ENCODE measurements at places on chromosomes 3 and 15.

GRCh38 chr3:56406826-56407515, 61.3 kb downstream of the ERC2 start:
- H3K4me3 ChIP-seq = no peak overlapping the region
- no peaks in the 10 kb centered on the region for H3K4me1 ChIP-seq
- H3K36me3 ChIP-seq = no peaks in the 10 kb centered on the region
- no peak for DNase-seq
- H3K27ac ChIP-seq = no peak overlapping the region

DNA sequence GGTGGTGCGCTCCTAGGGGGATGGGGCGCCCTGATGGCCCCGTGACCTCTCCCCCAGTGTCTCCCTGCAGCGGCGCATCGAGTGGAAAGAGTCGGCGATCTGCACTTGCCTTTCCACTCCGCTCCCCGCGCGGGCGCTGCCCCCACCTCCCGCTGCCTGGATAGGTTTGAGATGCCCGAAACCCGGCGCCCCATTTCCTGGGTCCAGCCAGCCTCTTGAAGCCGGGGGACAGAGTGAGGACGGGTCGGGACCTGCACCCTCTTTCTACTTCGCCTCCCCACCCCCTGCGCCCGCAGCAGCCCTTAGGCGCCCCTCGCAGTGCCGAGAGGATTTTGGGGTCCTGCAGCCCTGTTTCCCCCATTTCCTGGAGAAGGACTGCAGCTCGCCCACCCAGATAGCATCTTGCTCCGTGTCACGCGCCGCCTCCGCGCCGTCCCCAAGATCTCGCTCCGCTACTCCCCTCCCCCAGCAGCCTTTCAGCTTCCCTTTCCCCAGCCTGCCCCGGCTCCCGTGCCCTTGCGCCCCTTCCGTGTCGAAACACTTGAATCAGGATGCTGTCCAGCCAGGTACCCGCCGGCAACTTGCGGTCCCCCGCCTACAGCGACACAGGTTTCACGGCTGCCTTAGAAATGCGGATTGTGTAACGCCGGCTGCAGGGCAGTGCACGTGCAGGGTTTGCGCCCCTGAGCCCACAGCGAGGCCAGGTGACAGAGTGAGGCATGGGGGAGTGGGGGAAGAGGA, 519 bp downstream of the ABHD6 start:
- H3K27ac ChIP-seq = peak overlapping the region; percentile 65
- H3K4me1 ChIP-seq = no peaks in the 10 kb centered on the region

DNA sequence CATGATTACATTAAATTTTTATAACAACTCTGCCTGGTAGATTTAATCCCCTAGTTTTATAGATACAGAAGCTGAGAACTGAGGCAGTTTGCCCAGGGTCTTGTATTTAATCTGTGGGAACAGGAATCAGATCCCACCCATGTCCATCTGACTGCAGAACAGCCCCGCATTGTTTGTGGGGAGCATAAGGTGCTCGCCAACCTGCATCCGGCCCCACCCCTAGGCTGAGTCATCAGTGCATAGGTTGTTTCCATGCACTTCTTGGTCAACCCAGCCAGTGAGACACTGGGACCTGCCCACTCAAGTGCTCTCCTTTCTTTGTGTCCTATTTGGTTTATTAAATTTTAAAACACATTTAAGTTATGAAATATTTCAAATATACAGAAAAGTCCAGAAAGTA, 266.2 kb downstream of the OPA1 start:
- no peak overlapping the region for H3K27ac ChIP-seq
- no peaks in the 10 kb centered on the region for H3K36me3 ChIP-seq
- H3K4me1 ChIP-seq = no peaks in the 10 kb centered on the region
- no peak overlapping the region for H3K4me3 ChIP-seq
- H3K27me3 ChIP-seq = no peaks in the 10 kb centered on the region

DNA sequence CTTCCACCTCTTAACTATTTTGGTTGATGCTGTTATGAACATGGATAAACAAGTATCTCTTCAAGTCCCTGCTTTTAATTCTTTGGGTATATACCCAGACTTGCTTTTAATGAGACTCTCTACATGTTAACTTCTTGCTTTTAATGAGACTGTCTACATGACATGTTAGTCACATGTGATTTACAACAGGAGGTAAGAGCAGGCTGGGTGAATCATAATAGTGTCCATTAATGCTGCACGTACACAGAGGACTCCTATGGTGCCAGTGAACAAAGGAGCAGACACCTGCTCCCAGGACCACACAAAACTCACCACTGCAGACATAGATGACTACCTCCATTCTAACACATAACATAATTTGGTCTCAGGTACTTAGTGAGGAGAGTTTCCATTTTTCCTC, 273.4 kb upstream of the NSMCE3 start:
- no peak overlapping the region for H3K4me3 ChIP-seq
- no peaks in the 10 kb centered on the region for H3K4me1 ChIP-seq
- H3K36me3 ChIP-seq = no peaks in the 10 kb centered on the region
- no peaks in the 10 kb centered on the region for H3K27me3 ChIP-seq
- no peak overlapping the region for H3K27ac ChIP-seq

- no peaks in the 10 kb centered on the region for H3K4me1 ChIP-seq
- no peak overlapping the region for H3K4me3 ChIP-seq
- DNase-seq = no peak
- H3K27ac ChIP-seq = no peak overlapping the region
- H3K36me3 ChIP-seq = no peaks in the 10 kb centered on the region
Measured at GRCh38 chr15:92662762-92663161, 7.2 kb upstream of the FAM174B start.

GRCh38 chr3:100521439-100521845, 29.0 kb downstream of the TMEM45A start:
- H3K4me3 ChIP-seq = no peak overlapping the region
- H3K36me3 ChIP-seq = no peaks in the 10 kb centered on the region
- no peak for DNase-seq
- H3K27ac ChIP-seq = peak overlapping the region; percentile 34

- no peak for DNase-seq
- no peaks in the 10 kb centered on the region for H3K4me1 ChIP-seq
- no peaks in the 10 kb centered on the region for H3K36me3 ChIP-seq
- no peak overlapping the region for H3K27ac ChIP-seq
- no peak overlapping the region for H3K4me3 ChIP-seq
Measured at GRCh38 chr3:30399394-30400181, 206.8 kb upstream of the TGFBR2 start.

DNA sequence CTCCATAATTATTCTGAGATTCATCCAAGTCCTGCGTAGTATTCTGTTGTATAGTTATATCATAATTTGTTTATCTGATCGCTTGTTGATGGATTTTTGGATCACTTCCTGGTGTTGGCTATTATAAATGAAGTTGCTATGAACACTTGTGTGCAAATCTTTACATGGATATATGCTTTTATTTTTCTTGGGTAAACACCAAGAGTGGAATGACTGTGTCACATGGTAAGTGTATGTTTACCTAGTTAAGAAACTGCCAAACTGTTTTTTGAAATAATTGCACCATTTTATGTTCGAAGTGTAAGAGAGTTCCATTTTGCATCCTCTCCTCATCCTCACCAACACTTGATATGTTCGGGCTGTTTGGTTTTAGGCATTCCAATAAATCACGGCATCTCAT, 360.4 kb upstream of the FRG2C start:
- H3K4me1 ChIP-seq = no peaks in the 10 kb centered on the region
- no peaks in the 10 kb centered on the region for H3K27me3 ChIP-seq
- no peak for DNase-seq
- H3K36me3 ChIP-seq = no peaks in the 10 kb centered on the region

DNA sequence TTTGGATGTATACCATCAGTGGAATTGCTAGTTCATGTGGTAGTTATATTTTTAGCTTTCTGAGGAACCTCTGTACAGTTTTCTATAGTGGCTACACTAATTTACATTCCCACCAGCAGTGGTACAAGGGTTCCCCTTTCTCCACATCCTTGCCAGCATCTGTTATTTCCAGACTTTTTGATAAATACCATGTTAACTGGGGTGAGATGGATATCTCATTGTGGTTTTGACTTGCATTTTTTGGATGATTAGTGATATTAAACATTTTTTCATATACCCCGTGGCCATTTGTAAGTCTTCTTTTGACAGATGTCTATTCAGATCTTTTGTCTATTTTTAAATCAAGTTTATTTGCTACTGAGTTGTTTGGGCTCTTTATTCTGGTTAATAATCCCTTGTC, 455.6 kb upstream of the RARB start:
- no peak for DNase-seq
- H3K27ac ChIP-seq = no peak overlapping the region
- H3K4me3 ChIP-seq = no peak overlapping the region
- H3K27me3 ChIP-seq = no peaks in the 10 kb centered on the region
- H3K4me1 ChIP-seq = no peaks in the 10 kb centered on the region

- no peak overlapping the region for H3K27ac ChIP-seq
- no peaks in the 10 kb centered on the region for H3K4me1 ChIP-seq
- no peaks in the 10 kb centered on the region for H3K36me3 ChIP-seq
- no peak overlapping the region for H3K4me3 ChIP-seq
Measured at GRCh38 chr3:193971261-193971751, 164.6 kb upstream of the HES1 start.

GRCh38 chr15:62833646-62834045, 208.9 kb upstream of the TPM1 start:
- H3K27me3 ChIP-seq = no peaks in the 10 kb centered on the region
- peak overlapping the region; percentile 78 for H3K27ac ChIP-seq
- no peak for DNase-seq
- H3K4me1 ChIP-seq = peaks cover 7% of the 10 kb centered on the region
- H3K4me3 ChIP-seq = no peak overlapping the region
- no peaks in the 10 kb centered on the region for H3K36me3 ChIP-seq

GRCh38 chr3:1365528-1365927, 272.7 kb downstream of the CNTN6 start:
- no peak overlapping the region for H3K4me3 ChIP-seq
- no peaks in the 10 kb centered on the region for H3K4me1 ChIP-seq
- no peaks in the 10 kb centered on the region for H3K36me3 ChIP-seq

DNA sequence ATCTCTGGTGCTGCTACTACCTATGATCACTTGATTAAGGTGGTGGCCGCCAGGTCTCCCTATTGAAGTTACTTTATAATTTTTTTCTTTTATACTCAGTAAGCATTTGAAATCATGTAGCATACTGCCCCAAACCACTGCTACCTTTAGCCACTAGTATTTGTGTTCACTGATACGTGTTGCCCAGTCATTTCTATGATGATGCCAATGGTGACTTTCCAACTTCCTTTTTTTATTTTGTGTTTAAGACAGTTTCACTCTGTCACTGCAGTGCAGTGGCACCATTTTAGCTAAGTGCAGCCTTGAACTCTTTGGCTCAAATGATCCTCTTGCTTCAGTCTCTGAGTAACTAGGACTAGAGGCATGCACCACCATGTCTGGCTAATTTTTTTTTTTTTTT, 598.2 kb downstream of the NAALADL2 start:
- peaks cover 8% of the 10 kb centered on the region for H3K36me3 ChIP-seq
- no peak overlapping the region for H3K27ac ChIP-seq
- H3K27me3 ChIP-seq = no peaks in the 10 kb centered on the region
- no peaks in the 10 kb centered on the region for H3K4me1 ChIP-seq
- H3K4me3 ChIP-seq = no peak overlapping the region
- DNase-seq = no peak

DNA sequence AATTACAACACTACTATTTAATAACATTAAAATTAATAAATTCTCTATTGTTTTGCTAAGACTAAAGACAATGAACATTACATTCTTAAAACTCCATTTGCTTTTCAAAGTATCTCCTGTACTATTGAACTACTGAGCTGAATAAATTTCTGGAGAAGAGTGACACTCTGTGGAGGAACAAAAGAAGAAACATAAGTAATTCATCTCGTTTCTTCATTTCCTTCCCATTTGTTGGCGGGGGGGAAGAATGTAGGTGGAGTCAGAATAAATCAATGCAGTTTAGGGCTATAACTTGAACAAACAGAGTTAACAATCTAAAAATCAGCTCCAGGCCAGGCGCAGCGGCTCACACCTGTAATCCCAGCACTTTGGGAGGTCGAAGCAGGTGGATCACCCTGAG, 32.7 kb downstream of the EFHB start:
- H3K27me3 ChIP-seq = no peaks in the 10 kb centered on the region
- no peak overlapping the region for H3K4me3 ChIP-seq
- no peaks in the 10 kb centered on the region for H3K4me1 ChIP-seq
- H3K27ac ChIP-seq = no peak overlapping the region
- H3K36me3 ChIP-seq = no peaks in the 10 kb centered on the region
- DNase-seq = no peak

DNA sequence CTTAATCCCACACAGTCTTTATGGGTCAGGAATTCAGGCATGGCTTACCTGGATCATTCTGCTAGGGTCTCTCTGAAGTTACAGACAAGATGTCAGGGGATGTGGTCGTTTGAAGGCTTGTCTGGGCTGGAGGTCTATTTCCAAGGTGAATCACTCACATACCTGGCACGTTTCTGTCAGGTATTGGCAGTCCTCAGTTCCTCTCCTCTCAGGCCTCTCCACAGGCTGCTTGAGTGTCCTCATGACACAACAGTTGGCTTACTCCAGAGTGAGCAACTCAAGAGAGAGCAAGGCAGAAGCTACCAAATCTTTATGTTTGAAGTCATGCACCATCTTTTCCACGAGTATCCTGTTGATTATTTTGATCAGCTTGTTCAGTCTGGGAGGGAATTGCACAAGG, 43.9 kb upstream of the PARP14 start:
- no peak for DNase-seq
- no peaks in the 10 kb centered on the region for H3K4me1 ChIP-seq
- no peak overlapping the region for H3K4me3 ChIP-seq
- no peak overlapping the region for H3K27ac ChIP-seq
- H3K27me3 ChIP-seq = no peaks in the 10 kb centered on the region
- no peaks in the 10 kb centered on the region for H3K36me3 ChIP-seq

DNA sequence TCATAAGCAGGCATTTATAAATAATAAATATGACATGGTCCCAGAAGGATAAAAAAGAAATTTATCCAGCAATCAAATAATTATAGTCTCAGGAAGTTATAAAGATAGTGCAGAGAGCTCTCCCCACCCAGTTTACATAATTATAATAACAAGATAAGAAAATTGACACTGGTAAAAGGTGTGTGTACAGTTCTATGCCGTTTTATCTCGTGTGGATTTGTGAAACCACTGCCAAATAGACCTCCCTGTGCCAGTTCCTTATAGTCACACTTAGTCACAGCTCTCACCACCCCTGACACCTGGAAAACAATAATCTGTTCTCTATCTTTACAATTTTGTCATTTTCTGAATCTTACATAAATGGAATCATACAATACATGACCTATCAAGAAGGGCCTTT, 320.1 kb downstream of the KBTBD8 start:
- DNase-seq = no peak
- H3K27me3 ChIP-seq = no peaks in the 10 kb centered on the region
- H3K27ac ChIP-seq = no peak overlapping the region

DNA sequence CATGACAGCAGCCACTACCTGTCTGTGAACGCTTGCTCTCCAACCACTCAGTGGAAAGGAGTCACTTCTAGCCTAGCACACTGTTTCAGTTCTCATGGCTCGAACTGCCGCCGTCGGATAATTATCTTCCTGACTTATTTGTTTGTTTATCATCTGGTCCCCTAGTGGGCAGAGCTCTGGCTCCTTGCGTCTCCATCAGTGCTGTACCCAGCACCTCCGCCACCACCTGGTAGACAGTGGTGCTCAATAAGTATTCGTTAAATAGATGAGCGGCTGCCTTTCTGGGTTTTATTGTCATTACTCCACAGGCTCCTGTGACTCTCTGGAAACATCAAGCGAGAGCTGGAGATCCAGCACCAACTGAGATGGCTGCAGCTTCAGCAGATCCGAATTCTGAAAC, 297.5 kb downstream of the NTRK3 start:
- no peak for DNase-seq
- H3K4me3 ChIP-seq = no peak overlapping the region
- no peak overlapping the region for H3K27ac ChIP-seq
- H3K36me3 ChIP-seq = no peaks in the 10 kb centered on the region

GRCh38 chr3:105505170-105505569, 138.5 kb downstream of the ALCAM start:
- H3K4me1 ChIP-seq = no peaks in the 10 kb centered on the region
- no peak for DNase-seq

Data from breast epithelium (tissue), 4 donors.